Breast epithelium (tissue), 4 donors: ENCODE measurements at places on chromosomes 7 and 10.
A peak's percentile ranks its signal among the peaks of the same experiment; 100 is the strongest.

DNA sequence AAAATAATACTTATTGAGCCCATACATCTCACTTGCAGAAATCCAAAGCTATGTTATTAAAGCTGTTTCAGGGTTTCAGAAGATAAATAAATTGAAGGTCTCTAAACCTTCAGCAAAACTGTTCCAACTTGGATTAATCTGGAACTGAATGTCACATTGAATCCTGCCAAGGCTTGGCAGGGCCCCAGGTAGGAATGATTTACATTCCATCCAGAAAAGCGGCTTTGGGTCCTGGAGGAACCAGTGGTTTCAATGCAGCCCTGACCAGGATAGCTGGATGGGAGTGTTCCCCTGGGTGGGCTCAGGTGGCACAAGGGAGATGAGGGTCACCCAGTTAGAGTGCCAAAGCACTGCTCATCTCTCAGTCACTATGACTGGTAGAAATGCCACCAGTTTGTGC is 37.0 kb upstream of the TMEM72 start:
- DNase-seq: peak; percentile 36

GRCh38 chr10:21458126-21458871 is 67.2 kb downstream of the SKIDA1 start:
- DNase-seq: no peak

DNA sequence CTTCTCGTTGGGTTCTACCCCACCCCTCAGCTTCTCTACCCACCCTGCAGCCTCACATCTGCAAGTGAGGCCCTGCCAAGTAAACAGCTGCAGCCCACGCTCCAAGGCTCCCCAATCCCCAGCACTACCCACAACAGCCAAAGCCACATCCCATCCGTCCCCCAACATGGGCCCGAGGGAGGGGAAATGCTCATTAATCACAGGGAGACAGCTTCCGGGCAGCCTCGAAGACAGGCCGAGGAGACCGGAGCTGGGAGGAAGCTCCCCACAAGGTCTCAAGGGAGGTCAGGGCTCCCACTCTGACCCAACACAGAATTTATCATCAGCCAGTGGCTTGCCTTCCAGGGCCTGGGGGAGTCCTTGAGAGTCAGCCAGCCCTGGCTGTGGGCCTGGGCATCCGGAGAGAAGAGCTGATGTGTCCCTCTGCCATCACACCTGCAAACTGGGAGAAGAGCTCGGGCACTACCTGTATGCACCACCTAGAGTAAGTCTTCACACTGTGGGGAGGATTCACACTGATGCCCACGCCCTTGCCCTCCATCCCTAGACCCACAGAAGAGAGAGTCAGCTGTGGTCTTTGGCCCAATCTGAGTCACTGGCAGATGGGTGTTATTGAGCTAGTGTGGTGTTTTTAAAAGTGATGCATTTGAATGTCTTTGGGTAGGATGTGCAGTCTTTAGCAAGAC is 115.5 kb upstream of the ZMIZ1 start:
- no peak for DNase-seq

DNA sequence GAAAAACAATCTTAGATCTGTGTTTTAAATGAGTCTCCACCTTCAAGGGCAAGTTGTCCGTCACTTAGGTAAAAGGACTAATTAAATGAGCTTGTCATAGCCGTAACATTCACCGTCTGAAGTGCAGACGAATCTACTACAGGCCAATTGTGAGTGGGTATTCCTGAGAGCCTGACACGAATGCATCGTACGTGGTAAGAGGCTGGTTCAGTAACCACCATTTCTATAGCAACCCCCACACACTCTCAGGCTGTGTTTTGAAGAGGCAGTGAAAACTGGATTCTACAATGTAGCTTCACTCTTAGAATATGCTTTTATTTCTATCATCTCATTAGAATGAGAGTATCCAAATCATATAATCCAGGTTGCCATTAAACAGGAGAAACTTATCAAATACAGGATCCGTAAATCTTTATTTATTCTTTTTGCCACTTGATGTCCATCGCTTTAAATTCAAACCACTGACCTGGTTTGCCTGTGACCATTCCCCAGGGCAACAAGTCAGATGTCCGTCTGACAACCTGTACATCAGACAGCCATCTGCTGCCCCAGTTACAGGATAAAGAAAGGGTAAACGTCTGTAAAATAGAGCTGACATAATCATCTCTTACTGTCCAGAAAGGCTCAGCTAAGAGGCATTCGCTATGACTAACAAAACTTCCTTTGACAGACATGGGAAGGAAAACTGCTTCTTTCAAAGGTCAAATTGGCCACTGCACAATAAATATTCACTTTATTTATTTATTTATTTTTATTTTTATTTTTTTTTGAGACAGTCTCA is 70.3 kb upstream of the NMT2 start:
- DNase-seq: no peak

- no peak for DNase-seq
These were observed 90.4 kb upstream of the KCNIP2 start for GRCh38 chr10:101933976-101934375.

GRCh38 chr10:4229106-4229505 is 444.1 kb upstream of the KLF6 start:
- no peak for DNase-seq

DNA sequence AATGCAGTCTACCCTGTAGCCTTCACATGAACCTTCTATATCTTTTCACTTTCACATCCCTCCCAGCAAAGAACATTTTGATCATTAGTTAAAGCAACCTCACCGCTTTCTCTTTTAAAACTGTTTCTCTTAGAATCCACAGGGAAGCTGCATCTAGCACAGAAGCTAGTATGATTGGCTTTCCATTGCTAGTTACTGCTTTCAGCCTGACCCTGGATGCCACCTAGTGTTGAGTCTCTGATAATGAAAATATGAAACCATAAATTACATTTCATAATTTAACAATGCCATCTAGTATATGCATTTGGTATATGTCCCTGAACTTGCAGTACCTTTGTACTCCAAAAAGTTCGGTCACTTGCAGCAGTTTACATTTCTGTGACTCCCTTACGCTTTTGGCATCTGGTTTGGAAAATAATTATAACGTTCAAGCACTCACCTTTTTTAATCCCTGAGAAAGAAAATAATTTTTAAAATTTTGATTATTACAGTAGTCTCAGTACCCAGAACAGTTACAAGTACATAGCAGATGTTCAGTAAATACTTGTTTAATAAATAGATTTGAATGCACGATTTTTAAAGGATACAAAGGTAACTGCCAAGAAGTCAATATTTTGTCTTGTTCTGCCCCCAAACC is 22.7 kb downstream of the CISD1 start:
- no peak for DNase-seq

DNA sequence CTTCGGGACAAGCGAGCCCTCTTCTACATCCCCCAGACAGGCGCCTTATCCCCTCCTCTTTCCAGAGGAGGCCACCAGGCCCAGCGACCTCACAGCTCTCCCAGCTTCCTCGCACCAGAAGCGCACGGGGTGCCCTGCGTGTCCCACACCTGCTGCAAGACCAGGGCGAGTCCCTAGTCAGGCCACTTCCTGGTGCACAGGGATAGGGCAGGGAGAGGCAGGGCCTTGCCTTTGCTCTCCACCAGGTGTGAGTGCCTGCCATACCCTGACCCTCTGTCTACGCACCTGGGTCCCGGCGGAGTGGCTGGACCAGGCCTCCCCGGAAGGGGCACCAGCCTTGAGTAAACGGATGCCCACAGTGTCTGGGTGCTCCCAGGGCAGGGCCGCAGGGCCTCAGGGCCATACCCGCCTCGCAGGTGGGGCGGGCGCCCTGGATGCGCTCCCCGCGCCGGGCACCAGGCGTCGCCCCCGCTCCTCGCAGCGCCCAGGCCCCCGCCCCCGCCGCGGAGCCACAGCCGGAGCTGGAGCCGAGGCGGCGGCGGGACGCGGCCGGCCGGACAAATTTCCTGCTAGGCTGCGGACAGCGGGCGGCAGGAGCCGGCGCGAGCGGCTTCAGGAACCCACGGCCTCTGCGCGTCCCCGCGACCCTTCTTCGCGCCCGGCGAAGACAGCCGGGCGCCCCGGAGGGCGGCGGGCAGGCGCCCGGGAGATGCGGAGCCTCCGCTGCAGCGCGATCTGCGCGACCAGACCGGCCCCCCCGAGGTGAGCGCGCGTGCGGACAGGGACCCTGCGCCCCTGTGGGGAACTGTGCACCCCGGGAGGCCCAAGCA is at the start of gene PTPRE:
Gene PTPRE (plus strand): TSS at position 556 of the 830 bp plus-strand sequence. CDS start 133,779 bp downstream, outside the sequence.
- DNase-seq: peak; percentile 61

DNA sequence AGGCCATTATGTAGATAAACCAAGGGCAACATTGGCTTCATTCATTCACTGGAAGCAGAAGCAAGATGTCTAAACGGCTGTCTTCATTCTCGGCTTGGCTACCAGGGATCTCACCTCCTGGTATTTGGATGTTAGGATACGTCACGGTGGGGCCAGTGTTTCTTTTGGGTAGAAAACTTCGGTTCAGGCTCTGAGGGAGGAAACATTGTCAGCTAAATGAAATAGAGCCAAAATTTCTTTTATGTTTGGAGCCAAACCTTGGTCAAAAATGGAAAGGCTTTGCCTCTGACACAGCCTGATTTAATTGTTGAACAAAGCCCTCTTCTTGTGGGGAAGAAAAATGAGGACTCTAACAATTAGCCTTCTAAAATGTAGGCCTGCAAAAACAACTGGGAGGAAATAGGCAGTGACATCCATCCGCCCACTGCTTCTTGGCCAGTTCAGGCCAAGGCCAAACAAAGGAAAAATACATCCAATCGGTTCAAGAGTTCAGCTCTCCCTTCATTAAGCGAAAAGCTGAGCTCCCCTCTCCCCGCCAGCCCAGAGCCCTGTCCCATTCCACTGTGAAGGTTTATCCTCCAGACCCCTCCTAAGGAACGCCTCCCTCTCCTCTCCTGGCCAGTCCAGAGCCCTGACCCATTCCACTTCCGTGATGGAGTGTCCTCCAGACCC is 44.4 kb downstream of the PFKFB3 start:
- no peak for DNase-seq

- DNase-seq: no peak
These were observed 1.0 kb downstream of the PSMC2 start for GRCh38 chr7:103348452-103348851.

DNA sequence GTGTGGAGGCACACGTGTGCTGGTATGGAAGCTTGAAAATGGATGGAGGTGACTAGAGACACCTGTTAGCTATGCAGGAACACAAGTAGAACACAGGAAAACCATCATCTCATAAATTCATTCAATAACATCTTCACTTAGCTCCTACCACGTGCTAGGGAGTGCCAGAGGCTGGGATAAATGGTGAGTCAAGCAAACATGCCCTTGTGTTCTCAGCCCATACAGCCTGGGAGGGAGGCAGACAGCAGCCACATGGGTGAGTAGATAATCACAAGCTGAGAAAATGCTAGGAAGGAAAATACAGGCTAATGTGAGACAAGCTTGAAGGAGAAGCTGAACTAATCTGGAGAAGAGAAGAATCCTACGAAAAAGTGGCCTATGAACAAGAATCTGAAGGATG is 468.0 kb upstream of the ZMIZ1 start:
- no peak for DNase-seq

GRCh38 chr7:20562461-20562860 is 53.0 kb upstream of the ABCB5 start:
- no peak for DNase-seq

- no peak for DNase-seq
These were observed 780 bp downstream of the VENTX start for GRCh38 chr10:133238466-133238804.

- DNase-seq: no peak
These were observed 35.2 kb upstream of the ITPRID1 start for GRCh38 chr7:31478721-31479120.

GRCh38 chr7:66905689-66906088 is 15.3 kb upstream of the TMEM248 start:
- DNase-seq: no peak

DNA sequence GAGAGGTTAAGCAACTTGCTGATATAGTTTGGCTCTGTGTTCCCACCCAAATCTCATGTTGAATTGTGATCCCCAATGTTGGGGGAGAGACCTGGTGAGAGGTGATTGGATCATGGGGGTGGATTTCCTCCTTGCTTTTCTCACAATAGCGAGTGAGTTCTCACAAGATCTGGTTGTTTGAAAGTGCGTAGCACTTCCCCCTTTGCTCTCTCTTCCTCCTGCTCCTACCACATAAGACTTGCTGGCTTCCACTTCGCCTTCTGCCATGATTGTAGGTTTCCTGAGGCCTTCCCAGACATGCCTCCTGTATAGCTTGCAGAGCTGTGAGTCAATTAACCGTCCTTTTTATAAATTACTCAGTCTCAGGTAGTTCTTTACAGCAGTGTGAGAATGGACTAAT is 13.5 kb upstream of the ZNRF2 start:
- no peak for DNase-seq

DNA sequence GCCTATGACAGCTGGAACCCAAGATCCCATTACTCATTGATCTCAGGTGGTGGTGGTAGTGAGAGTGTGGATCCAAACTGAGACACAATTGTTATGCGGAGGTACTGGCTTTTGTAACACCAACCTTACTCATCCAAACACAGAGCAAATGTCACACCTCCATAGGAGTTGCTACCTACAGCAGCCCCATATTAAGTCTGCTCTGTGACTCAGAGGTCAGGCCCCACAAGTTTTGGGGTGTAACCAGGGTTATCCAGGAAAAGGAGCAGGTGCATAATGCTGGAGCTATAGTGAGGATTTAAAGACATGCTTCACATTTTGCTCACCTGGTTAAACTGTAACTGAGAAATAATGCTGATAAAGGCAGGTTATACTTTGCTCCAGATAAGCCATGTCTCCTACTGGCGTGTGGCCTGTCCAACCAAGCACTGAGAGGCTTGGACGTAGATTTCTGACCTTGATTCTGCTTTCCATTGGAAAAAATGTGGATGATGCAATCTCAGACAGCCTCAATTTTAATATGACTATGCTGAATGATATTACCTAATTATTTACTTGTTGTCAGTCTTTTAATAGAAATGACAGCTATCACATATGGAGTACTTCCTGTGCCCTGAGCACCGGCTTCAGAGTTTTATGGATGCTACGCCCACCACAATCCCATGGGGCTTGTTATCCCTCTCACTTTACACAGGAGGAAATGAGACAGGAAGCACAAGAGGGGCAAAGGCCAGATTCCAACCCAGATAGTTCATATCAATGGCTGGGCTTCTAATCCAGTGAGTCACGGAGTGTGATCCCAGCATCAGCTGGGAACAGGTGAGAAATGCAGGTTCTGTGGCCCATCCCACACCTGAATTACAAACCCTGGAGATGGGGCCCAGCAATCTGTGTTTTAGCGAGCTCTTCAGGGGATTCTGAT is 181.3 kb downstream of the CHN2 start:
- no peak for DNase-seq

GRCh38 chr7:47803846-47804245 is 144.4 kb downstream of the PKD1L1 start:
- no peak for DNase-seq

- DNase-seq: no peak
These were observed 5.8 kb downstream of the MRC1 start for GRCh38 chr10:17814973-17815372.

- no peak for DNase-seq
These were observed 21.2 kb upstream of the IGF2BP3 start for GRCh38 chr7:23491502-23491901.
